ENCODE measurements at places on chromosomes 6 and 20.

DNA sequence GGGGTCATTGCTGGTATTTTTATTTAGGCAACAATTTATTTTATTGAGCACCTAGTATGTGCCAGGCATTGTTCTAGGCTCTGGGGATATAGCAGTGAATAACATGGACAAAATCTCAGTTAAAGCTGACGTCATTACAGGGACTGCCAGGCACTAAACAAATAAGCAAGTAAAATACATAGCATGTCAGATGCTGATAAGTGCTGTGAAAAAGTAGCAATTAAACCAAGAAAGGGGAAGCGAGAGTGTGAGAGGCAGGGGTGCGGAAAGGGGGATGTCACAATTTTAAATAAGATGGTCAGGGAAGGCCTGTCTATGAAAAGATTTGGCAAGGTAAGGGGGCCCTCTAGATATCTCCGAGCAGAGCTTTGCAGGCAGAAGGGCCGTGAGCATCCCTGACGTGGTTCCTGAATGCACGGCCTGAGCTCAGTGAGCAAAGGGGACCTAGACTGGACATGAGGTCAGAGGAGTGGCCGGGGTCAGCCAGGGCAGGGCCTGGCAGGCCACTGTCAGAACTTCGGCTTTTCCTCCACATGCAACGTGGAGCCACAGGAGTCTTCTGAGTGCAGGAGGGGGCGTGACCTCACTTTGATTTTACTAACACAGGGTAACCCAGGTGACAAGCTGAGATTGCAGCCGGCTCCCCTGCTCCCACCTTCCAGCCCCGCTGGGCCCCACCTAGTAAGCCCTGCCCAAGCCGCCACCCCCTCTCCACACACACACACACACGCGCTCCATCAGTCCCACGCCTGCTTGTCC lies 24.2 kb upstream of the SIRPA start:
- DNase-seq = no peak

DNA sequence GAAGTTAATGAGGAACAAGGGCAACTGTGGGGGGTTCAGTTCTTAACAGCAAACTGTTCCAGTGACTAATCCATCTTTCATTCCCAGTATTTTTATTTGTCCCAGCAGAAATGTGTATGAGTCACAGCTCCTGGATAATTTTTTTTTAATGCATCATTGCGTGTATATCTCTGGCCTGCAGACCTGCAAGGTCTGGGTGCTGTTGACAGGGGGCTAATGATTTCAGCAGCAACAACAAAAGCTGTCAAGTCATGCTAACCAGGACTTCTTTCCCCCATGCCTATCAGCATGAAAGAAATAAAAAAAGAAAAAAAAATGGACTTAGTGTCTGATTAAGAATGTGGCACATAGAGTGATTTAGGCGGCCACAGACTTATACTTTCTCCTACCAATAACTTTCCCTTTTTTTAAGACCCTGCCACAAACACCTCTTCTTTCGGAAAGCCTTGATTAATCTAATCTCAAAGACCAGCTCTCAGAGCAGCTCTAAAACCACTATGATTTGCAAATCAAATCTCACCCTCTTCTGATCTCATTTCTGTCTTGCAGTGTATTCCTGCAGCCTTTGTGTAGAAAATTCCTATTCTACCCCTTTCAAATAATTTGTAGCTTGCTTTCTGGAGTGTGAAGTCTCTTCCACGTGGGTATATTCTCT lies 14.2 kb upstream of the PREX1 start:
- peak; percentile 80 for DNase-seq

GRCh38 chr6:145733810-145734209 lies 1.5 kb downstream of the EPM2A start:
- DNase-seq = no peak

GRCh38 chr6:113073611-113074191 lies 726.6 kb downstream of the RFPL4B start:
- DNase-seq = peak; percentile 79

DNA sequence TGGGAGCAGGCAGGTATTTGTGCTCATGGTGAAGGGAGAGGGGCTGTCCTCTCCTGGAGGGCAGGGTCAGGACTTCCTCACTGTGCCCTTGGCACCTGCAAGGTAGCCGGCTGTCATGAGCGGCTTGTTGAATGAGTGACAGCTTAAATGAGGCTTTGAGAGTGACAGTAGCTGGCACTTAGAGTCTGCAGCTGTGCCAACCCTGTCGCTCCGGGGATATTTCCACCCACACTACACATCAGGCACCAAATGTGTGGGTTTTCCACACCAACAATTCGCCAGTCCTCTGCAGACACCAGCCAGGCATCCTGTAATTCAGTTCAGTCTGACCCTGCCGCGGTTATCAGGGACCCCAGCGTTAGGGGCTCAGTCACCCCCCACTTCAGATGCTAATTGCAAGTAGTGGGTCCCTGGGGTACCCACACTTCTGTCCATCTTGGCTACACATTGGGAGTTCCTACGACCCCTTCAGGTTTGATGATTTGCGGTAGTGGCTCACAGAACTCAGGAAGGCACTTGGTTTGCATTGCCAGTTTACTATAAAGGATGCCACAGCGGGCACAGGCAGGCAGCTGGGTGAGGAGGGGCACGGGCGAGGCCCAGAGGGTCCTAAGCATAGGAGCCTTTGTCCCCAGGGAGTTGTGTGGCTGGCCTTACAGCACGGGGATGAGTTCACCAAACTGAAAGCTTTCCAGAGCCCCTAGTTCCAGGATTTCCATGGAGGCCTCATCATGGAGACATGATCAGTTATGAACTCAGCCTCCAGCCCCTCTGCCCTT lies 9.1 kb downstream of the MTG2 start:
- no peak for DNase-seq

GRCh38 chr6:44831002-44831610 lies 443.6 kb downstream of the CDC5L start:
- peak; percentile 62 for DNase-seq

GRCh38 chr6:8321671-8322404 lies 113.5 kb downstream of the SLC35B3 start:
- no peak for DNase-seq

DNA sequence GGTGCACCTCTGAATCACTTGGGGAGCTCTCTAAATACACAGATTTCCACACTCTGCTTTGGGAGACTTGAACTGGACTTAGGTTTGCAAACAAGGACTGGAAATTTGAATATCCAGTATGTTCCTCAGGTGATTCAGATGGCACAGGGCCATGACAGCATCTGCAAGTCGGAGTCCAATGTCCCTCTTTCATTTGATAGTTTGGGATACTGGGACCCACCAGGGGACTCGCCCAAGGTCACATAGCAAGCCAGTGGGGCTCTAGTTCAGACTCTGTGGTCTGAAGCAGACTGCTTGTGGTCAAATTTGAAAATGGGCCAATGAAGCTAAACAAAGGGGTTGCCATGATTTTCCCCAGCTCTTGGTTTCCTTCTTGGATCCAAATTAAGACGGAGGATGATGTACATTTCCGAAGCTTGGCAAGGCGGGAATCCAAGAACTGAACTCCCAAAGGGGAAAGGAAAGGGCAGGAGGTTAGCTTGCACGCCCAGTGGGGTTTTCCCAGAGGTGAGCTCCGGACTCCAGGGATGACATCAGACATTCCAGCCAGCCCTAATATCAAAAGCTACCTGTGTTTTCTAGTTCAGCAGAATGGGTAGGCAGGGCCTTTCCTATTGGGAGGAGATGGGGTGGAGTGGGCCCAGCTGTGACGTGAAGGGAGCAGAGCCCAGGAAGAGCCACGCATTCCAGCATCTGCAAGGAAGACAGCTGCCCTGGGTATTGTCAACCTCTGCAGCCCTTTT lies 3.4 kb upstream of the SYS1 start:
- DNase-seq = peak; percentile 87

DNA sequence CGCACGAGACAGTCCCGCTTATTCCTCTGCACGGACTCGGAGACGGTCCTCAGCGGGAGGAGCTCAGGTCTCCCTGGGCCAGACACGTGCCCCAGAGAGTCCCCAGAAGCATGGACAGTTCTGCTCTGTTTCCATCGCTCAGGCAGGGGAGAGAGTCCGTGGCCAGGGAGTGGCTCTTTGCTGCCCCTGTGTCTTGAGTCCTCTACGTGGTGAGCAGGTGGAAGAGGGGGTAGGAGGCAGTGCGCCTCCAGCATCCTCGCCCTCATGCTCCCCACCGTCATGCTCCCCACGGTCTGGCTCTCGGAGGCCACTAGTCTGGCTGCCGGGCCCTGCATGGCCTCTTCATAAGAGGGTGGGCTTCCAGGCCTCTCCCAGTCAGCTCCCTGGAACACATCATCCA lies 8.9 kb downstream of the TAGAP start:
- no peak for DNase-seq

DNA sequence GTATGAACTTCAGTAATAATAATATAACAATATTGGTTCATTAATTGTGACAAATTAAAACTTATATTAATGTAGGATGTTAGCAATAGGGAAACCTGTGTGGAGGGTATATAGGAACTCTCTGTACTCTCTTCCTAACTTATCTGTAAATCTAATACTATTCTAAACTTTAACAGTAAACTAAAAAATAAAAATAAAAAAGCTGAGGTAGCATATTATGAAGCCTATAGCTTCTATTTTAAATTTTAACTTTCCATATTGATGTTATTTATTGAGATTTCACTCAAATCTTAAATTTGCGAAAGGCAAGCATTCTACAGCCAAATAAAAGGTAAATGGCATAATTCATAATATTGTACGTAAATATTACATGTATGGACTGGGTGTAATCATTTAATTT lies 326.4 kb downstream of the MEI4 start:
- DNase-seq = no peak

GRCh38 chr6:164013480-164014208 lies 599.1 kb downstream of the QKI start:
- DNase-seq = no peak

- no peak for DNase-seq
These were observed 67.9 kb upstream of the CDH4 start for GRCh38 chr20:61184194-61184593.

DNA sequence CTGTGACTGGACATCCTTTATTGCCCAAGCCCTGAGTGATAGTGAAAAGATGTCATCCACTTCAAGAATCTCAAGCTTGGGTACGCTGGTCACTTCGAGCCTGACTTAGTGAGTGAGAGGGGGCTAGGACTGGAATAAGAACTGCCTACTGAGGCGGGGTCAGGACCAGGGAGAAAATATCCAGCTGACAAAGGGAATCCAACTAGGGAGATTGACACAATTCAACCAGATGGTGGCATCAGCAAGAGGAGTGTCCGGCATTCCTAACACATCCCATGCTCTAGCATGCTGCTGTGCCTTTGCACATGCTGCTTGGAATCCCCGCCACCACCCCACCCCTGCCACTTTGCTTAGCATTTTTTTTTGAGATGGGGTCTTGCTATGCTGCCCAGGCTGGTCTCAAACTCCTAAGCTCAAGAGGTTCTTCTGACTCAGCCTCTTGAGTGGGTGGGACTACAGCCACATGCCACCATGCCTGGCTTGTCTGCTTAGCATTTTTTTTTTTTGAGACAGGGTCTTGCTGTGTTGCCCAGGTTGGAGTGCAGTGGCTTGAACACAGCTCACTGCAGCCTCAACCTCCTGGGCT lies 6.5 kb upstream of the CEP250 start:
- no peak for DNase-seq

GRCh38 chr6:84860920-84861319 lies 96.5 kb upstream of the TBX18 start:
- no peak for DNase-seq

- no peak for DNase-seq
These were observed 4.9 kb upstream of the HMGA1 start for GRCh38 chr6:34231566-34232336.

- DNase-seq = no peak
These were observed 222.1 kb upstream of the UFL1 start for GRCh38 chr6:96299525-96299924.

- no peak for DNase-seq
These were observed 6.4 kb upstream of the EXOC2 start for GRCh38 chr6:699319-699718.

GRCh38 chr6:18820725-18821124 lies 433.6 kb downstream of the RNF144B start:
- DNase-seq = no peak

- DNase-seq = peak; percentile 93
These were observed 48.3 kb downstream of the ADGRF1 start for GRCh38 chr6:46993846-46994245.

DNA sequence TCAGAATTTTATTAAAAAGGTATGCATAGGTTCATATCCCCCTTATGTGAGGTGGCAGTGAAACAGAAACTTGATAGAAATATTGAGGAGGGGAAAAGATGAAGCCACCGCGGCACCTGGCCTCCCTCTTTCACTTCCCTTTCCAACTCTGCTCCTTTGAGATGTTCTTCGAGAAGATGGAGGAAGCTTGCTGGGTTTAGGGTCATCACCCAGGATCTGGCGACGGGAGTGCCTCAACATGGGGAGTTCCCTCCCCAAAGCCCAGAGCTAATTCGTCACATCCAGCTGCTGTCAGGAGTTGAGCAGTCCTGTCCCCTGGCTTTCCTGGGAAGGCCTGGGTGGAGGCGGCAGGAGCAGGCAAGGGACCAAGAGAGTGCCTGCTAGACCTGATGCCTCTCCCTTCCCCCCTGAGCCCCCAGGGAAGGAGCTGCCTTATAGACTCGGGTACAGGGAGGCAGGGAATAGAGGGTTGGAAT lies 29.1 kb downstream of the RREB1 start:
- DNase-seq = no peak

DNA sequence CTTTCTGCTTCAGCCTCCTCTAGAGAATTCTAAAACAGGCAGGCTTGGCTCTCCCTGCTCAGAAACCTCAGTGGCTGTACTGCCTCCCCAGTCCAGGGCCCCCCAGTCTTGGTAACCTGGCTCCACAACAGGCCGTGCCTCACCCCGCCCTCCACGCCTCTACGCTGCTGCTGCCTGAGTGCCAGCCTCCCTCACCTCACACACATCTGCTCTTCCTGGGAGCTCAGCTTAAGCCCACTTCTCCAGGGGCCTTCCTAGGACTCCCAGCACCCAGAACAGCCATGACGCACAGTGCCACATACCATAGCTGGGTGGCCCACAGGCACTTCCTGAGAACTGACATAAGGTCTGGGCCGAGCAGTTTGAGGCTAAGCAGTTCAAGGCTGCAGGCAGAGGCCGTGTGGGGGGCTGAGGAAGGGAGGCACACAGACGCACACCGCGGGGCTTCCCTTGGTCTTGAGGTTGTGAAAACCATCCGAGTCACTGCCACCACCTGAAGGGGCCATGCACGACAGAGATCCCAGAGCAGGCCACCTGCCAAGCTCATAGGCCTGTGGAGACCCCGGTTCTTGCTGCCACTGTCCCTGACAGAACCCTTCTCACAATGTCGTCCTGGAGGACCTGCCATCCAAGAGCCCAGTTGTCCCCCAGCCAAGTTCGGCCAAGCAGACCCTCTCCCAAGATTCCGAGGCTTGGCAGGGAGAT lies 42.6 kb downstream of the DSTN start:
- DNase-seq = peak; percentile 62

DNA sequence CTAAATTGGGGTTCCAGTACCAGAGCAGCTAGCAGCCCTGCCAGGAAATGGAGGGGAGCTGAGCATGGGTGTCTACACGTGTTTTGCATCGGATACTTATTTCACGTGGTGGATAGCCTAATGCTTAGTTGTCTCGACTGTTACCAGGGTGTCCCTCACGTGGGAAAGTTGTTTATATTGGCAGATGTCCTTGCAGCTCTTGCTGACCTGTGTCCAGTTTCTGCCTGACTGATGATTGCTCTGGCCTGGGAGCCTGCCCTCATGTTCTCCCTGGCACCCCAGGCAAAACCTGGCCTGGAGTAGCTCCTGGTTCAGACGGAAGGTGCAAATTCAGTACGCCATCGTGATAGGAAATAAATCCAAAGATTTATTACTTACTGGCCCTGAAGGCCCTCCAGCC lies 11.8 kb upstream of the FERMT1 start:
- DNase-seq = no peak
